ENCODE measurements at places on chromosomes 2 and 18.

DNA sequence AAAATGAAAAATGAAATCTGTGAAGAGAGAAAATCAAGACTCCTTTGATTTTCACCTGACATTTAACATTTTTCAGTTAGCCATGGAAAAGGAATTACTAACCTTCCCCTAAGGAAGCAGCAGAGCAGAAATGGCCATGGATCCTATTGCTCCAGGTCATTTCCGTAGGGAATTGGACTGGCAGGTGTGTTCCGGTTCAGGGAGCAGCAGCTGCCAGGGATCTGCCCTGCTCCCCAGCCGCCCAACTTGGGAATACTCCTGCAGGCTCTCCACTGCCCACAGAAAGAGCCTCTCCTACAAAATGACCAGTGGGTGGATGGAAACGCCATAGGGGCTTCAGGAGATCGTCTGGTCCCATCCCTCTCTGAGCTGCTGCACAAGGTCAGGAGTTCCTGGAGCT is 86.0 kb upstream of the MAPK4 start:
- DNase-seq: no peak

DNA sequence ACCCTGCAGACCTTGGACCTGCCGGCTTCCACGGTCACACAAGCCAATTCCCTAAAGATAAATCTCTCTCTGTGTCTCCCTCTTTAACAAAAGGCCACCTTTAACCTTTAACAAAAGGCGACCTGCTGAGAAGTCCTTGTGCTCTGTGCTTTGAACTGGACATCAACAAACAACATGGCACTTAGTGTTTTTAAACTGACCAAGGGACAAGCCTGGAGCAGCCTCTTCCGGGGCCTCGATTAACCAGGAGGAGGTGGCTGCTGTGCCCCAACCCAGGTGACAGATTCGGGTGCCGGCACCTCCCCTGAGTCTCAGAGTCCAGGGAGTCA is 135.3 kb downstream of the RTP5 start:
- no peak for DNase-seq

GRCh38 chr2:34533585-34534183 is 934.6 kb upstream of the FAM98A start:
- no peak for DNase-seq

DNA sequence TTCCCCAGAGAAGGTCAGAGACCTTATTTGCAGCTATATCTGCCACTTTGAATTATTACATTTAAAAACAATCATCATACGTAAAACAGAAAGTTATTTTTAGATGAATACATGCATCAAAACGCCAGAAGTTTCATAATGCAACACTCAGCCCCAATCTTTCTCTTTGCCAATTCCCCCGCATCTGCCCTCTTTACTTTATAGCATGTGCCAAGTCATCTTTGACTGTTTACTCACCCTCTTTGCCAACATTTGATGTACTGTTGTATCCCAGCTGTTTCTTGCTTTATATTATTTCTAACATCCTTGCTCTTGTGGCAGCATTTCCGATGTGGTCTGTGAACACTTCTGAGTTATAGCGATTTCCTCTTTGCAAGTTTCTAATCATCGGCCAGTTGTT is 86.2 kb downstream of the CRIM1 start:
- no peak for DNase-seq

DNA sequence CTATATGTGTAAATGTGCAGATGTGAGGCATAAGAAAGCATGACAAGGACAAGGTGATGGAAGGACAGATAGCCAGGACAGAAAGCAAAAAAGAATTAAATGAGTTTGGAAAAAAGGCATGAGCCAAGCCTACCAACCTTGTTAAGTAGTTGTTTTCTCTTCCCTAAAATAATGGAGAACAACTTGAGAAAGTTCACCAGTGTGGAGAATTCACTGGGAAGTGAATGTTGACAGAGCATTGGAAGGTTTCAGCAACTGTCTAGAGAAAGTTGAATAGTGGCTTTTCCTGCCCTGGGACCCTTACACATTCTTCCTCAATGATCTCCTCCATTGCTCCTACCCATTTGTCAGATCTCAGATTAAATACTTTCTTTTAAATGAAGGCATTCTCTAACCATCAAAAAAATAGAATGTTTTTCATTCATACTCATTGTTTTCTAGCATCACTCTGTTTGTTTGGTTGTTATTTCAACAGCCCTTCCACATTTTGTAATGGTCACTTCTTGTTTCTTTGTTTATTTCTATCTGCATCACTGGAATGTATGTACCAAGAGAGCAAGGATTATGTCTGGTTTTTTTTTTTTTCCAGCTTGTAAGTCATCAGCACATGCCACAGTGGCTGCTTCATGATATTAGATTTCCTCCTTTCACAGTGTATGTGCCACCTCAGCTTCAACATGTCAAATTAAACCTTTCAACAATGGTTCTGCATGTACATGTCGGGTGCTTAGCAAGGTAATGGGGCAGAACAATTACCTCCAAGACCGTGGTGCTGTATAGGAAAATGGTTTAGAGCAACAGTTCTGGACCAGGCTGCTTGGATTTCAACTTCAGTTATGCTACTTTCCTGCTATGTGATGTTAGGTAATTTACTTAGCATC is 586.0 kb upstream of the VRK2 start:
- DNase-seq: no peak

- DNase-seq: no peak
Observed at GRCh38 chr2:235660484-235661082, 166.7 kb downstream of the AGAP1 start.

- no peak for DNase-seq
Observed at GRCh38 chr18:35634323-35634722, 52.8 kb downstream of the GALNT1 start.

DNA sequence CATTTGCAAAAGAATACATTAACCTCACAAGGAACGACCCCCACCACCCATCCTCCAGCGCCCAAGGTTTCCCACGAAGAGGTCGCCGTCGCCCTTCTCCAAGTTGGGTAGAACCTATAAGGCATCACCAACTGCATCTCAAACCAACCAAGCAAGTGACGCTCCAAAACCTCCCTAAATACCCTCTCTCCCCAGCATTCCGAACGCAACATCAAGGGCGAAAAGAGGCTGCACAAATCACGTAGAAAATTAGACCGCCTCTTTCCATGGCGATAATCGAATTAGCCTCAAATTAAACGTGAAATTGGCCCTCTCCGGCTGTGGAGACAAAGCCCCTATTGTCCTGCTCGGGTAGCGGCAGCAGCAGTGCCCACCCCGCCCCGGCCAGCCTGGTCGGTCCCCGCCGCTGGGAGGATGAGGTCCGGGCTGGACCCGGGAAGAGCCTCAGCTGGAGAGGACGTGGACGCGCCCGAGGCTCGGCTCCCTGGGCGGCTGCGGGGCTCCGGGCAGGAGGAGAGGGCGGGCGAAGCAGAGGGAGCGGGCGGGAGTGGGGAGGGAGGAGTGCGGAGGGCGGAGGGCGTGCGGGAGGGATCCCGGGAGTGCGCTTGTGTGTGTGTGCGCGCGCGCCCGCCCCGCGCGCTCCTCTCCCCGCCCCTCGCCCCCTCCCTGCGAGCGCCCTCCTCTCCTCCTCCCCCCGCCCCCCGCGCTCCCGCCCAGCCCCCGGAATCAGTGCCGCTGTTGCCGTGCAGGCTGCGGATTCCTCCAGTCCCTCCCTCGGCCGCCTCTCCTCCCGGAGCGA is at the start of gene SPTBN1:
Gene SPTBN1 (plus strand): TSS at position 765 of the 799 bp plus-strand sequence. CDS start 70,092 bp downstream, outside the sequence.
- peak; percentile 95 for DNase-seq

GRCh38 chr2:185219981-185220380 is 518.6 kb upstream of the FSIP2 start:
- DNase-seq: no peak

DNA sequence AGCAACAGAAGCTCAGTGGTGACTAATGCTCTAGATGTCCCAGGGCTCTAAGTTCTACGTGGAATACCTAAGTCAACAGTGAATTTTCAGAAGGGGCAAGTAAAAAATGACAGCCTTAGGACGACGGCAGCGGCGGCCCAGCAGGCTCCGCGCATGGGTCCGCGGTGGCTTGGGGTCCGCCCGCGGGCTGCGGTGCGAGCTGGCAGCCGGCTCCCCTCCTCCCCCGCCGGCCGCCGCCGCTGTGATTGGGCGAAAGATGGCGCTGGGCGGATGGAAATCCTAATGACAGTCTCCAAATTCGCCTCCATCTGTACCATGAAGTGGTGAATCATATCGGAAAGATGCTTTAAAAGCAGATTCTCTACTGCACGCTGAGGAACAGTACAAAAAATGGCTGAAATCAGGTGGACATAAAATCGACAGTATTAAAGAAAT is 74.7 kb downstream of the HNRNPLL start:
- peak; percentile 52 for DNase-seq

DNA sequence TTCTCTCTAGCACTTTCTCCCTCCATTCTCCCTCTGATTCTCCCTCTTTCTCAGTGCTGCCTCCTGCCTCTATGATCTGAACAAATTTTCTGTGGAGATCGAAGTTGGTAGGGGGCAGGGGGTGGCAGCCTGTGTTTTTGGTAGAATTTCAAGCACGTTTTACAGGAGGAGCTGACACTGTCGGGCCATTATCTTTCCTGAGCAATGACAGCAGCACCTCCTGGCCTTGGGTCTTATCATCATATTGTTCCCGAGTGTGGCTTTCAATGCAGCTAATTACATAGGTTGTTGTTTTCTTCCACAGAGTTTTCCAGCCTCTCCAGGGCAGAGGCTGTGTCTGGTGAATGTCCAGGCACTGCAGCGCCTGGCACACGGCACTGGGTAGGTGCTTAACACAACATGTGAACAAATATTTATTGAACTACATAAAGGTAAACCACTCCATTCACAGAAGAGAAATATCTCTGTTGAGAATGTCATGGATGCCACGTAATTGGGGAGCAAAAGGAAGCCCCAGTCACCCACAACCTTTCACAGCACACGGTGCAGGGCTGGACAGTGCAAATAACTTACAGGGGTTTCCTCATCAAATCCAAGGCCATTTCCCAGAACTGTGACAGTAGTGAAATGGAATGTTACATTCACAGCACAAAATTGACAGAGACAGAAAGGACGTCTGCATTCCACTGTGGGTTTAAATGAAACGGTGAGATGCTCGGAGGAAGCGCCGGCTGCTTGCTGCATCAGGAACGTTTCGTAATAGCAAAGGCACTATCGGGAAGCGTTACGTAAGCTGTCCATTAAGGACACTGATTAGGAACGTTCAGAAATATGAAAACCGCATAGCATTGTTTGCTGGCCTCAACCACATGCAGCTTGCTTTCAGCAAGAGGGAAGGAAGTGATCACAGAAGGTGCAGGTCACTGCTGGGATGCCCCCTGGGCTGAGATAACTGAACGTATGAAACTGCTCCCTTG is 6.5 kb upstream of the KCNG2 start:
- DNase-seq: no peak

- no peak for DNase-seq
Observed at GRCh38 chr2:173952267-173953046, 12.7 kb downstream of the SP3 start.

GRCh38 chr2:195663007-195663406 is 6.0 kb downstream of the SLC39A10 start:
- DNase-seq: no peak

DNA sequence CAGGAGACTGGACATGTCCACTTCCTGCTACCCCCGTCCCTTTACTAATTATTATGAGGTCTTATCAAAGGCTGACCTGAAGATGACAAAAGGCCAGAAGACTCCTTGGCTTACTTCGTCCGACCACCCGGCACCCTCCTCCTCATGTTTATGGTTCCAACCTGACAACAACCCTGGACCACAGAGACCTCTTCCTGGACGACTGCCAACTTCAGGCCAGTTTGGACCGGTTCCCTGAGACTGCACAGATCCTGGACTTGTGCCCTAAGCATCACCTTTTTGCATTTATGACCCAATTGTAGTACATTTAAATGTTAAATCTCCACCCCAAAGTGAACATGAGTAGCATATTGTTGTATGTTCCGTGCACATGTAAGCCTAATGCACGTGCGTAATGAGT is 5.8 kb downstream of the DRC1 start:
- no peak for DNase-seq

- no peak for DNase-seq
Observed at GRCh38 chr18:24584813-24585212, 124.4 kb downstream of the HRH4 start.
